A549 treated with ZK216348 at 1 μM for 4 hours (cell line): ENCODE measurements at places on chromosomes 5 and 9. TPM values are rescaled to one million over a fixed set of nuclear protein-coding genes. Genes with fewer than 3 reads are reported as not detected.

ISCA1 gene
- total RNA-seq: 36.2 to 53.1 TPM (median 43.1 TPM) in 5 replicates

PDCD1LG2 gene
- total RNA-seq: 0.19 to 0.33 TPM (median 0.29 TPM) in 5 replicates

C5orf52 gene
- not detected in 5 replicates for total RNA-seq

ASPN gene
- not detected in 5 replicates for total RNA-seq

BARX1 gene
- 6.4 to 13.6 TPM (median 11.7 TPM) in 5 replicates for total RNA-seq

RETREG1 gene
- 2.8 to 3.7 TPM (median 3.6 TPM) in 5 replicates for total RNA-seq

CATSPER3 gene
- 0.20 to 0.57 TPM (median 0.40 TPM) in 5 replicates for total RNA-seq

C9 gene
- not detected in 5 replicates for total RNA-seq

HDAC3 gene
- total RNA-seq: 46.9 to 50.4 TPM (median 48.8 TPM) in 5 replicates

SLU7 gene
- total RNA-seq: 42.2 to 94.6 TPM (median 52.0 TPM) in 5 replicates

OR1J2 gene
- not detected in 5 replicates for total RNA-seq

ADAMTS13 gene
- total RNA-seq: 0.17 to 0.69 TPM (median 0.51 TPM) in 5 replicates

ADGRV1 gene
- 0.57 to 0.91 TPM (median 0.78 TPM) in 5 replicates for total RNA-seq

CENPH gene
- total RNA-seq: 17.6 to 30.4 TPM (median 27.4 TPM) in 5 replicates

CORO2A gene
- total RNA-seq: 0.65 to 1.2 TPM (median 1.0 TPM) in 5 replicates

ELL2 gene
- total RNA-seq: 18.8 to 47.0 TPM (median 22.3 TPM) in 5 replicates

SLC45A2 gene
- not detected in 5 replicates for total RNA-seq

ARL14EPL gene
- 0.18 to 0.33 TPM (median 0.18 TPM) in 3 of 5 replicates, not detected in the others for total RNA-seq

ACTBL2 gene
- total RNA-seq: 0.09 to 0.12 TPM in 2 of 5 replicates, not detected in the others

ZNF618 gene
- 7.4 to 12.2 TPM (median 10.8 TPM) in 5 replicates for total RNA-seq

CCNJL gene
- total RNA-seq: 10.5 to 14.3 TPM (median 13.6 TPM) in 5 replicates

SUB1 gene
- 231 to 289 TPM (median 246 TPM) in 5 replicates for total RNA-seq

LRRC26 gene
- 0.39 to 2.0 TPM (median 1.6 TPM) in 5 replicates for total RNA-seq

SLC2A8 gene
- total RNA-seq: 8.5 to 16.9 TPM (median 13.8 TPM) in 5 replicates

SLC36A2 gene
- not detected in 5 replicates for total RNA-seq

SH2D3C gene
- total RNA-seq: 0.12 to 0.40 TPM (median 0.15 TPM) in 3 of 5 replicates, not detected in the others

HAVCR1 gene
- 27.8 to 40.3 TPM (median 32.1 TPM) in 5 replicates for total RNA-seq

MAMDC2 gene
- 0.18 to 0.43 TPM (median 0.21 TPM) in 5 replicates for total RNA-seq

CDO1 gene
- total RNA-seq: not detected in 5 replicates

UGT3A1 gene
- not detected in 5 replicates for total RNA-seq

ZNF454 gene
- total RNA-seq: not detected in 5 replicates

PGM5 gene
- not detected in 5 replicates for total RNA-seq

SLCO6A1 gene
- not detected in 5 replicates for total RNA-seq
